ENCODE measurements at places on chromosomes 11 and 22.

GRCh38 chr11:8094656-8095055, 13.6 kb downstream of the TUB start:
- no peaks in the 10 kb centered on the region for H3K36me3 ChIP-seq
- H3K27me3 ChIP-seq: no peaks in the 10 kb centered on the region
- DNase-seq: no peak
- no peak overlapping the region for H3K27ac ChIP-seq

DNA sequence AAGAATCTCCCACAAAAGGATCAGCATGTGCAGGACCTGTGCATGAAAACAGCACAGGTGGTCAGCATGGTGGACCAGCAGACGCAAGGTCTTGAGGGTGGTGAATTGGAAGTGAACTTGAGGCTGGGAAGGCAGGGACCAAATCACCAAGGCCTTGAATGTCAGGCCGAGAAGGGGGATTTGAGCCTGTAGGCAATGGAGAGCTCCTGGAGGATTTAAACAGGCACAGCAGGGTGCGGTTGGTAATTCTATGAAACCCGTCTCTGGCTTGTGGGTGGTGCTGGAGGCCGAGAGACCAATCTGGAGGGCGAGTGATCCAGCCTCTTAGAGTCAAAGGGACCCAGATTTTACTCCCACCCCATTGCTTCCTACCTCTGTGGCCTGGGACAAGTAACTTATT, 2.4 kb downstream of the TSKU start:
- H3K27me3 ChIP-seq: peaks cover 36% of the 10 kb centered on the region
- H3K27ac ChIP-seq: peak overlapping the region; percentile 11
- peaks cover 22% of the 10 kb centered on the region for H3K4me1 ChIP-seq
- no peak overlapping the region for H3K4me3 ChIP-seq
- no peak for DNase-seq

GRCh38 chr22:40193429-40194421, 16.0 kb downstream of the TNRC6B start:
- H3K4me3 ChIP-seq: no peak overlapping the region
- peaks cover 56% of the 10 kb centered on the region for H3K4me1 ChIP-seq
- H3K27me3 ChIP-seq: no peaks in the 10 kb centered on the region
- H3K27ac ChIP-seq: peak overlapping the region; percentile 7

- H3K27ac ChIP-seq: no peak overlapping the region
- H3K27me3 ChIP-seq: no peaks in the 10 kb centered on the region
- H3K4me3 ChIP-seq: no peak overlapping the region
Measured at GRCh38 chr11:73028611-73029010, 113.5 kb downstream of the FCHSD2 start.

DNA sequence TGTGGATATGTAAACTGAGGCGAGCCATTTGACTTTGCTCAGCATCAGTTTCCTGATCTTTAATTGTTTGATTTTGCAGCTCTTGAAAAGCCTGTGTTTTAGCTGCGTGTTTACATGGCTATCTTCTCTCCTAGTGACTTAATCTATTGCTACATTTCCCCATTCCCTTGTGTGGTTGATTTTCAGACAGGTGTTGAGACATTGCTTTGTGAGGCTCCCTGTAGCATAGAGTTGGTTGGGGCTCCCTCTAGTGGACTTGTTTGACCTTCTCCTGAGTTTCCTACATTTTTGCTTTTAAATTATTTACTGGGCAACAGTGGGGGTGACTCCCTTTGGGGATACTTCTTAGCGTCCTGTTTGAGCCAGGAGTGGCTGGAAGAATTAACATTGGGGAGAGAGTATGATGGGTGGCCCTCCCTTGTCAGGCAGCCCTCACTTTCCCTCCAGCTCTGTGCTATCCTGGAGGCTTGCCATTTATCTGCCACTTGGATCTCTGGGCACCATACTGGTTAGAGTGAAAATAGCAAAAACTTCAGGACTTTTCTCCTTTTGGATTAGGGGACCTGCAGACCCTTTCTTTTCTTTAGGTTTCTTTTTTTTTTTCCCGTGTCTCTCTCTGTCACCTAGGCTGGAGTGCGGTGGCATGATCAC, 9.2 kb upstream of the CBL start:
- H3K36me3 ChIP-seq: no peaks in the 10 kb centered on the region
- H3K27ac ChIP-seq: no peak overlapping the region
- H3K27me3 ChIP-seq: peaks cover 3% of the 10 kb centered on the region
- peaks cover 4% of the 10 kb centered on the region for H3K4me1 ChIP-seq
- H3K4me3 ChIP-seq: no peak overlapping the region

DNA sequence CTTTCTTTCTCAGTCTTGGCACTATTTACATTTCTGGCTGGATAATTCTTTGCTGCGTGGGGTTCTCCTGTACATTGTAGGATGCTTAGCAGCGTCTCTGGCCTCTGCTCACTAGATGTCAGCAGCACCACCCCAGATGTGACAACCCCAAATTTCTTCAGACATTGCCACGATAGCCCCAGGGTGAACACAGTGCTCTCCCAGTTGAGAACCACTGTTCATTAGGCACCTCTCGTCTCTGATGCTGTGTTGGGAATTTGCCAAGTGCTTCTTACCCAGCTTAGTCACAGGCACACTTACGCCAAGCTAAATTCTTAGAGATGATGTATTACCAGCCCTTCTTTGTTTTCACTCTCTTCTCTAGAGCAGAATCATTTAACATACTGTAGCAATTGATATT, 9.4 kb downstream of the TRIM6 start:
- no peak for DNase-seq
- no peak overlapping the region for H3K27ac ChIP-seq
- no peaks in the 10 kb centered on the region for H3K27me3 ChIP-seq
- peaks cover 5% of the 10 kb centered on the region for H3K4me1 ChIP-seq
- no peak overlapping the region for H3K4me3 ChIP-seq

- H3K27me3 ChIP-seq: no peaks in the 10 kb centered on the region
- peaks cover 15% of the 10 kb centered on the region for H3K36me3 ChIP-seq
- peak overlapping the region; percentile 99 for H3K4me3 ChIP-seq
- no peak for DNase-seq
- peaks cover 32% of the 10 kb centered on the region for H3K4me1 ChIP-seq
Measured at GRCh38 chr22:17627961-17628405, 566 bp downstream of the ATP6V1E1 start.

DNA sequence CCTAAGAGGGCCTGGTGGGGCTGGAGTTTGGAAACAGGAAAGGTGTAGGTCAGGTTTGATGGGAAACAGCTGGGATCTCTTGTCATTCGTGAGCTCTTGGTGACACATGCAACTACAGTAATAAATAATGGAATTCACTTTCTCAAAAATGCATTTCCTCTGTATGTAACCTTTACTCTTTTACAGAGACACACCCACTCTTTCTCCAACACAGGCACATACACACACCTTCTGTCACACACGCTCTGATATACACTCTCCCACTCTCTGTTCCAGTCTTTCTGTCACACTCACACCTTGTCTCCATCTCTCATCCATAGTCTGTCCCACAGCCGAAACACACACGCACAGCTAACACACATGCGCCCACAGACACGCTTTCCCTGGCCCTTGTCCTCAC, 6.6 kb upstream of the C22orf42 start:
- H3K4me3 ChIP-seq: no peak overlapping the region
- peaks cover 11% of the 10 kb centered on the region for H3K27me3 ChIP-seq
- H3K36me3 ChIP-seq: no peaks in the 10 kb centered on the region
- no peak overlapping the region for H3K27ac ChIP-seq
- peaks cover 4% of the 10 kb centered on the region for H3K4me1 ChIP-seq

- no peak overlapping the region for H3K4me3 ChIP-seq
Measured at GRCh38 chr11:65298655-65299179, 15.9 kb upstream of the CDC42EP2 start.

DNA sequence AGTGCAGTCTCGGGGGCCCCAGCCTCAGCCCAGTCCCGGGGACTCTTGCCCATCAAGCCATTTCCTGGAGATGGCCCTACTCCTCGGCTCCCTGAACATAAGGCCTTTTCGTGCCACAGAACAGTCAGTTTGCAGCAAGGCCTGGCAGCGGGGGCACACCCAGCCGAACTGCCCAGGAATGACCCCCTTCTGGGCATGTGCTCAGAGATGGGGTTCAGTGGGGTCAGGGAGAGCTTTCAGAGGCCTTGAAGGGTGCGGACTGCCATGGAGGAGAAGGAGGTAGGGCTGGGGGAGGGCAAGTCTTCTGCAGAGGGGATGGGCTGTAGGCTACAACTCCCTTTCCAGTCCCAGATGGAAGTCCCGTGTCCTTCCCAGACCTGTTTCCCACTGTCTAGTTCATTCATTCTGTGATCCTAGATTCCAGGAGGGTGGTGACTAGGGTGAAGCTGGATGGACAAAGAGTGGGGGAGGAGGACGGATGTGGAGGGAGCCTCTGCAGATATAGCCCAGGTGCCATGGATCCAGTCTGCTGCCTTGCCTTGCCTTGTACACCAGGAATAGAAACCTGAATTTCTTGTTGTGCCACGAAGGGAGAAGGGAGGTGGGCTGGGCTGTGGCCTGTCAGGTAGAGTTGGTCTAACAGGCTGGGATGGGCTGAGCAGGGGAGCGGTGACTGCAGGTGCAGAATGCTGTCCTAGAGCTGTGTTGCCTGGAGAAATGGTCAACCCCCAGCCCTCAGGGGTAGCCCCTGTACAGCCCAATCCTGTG, 14.2 kb upstream of the OMP start:
- H3K36me3 ChIP-seq: no peaks in the 10 kb centered on the region
- H3K4me1 ChIP-seq: peaks cover 9% of the 10 kb centered on the region
- no peak for DNase-seq
- H3K27me3 ChIP-seq: no peaks in the 10 kb centered on the region
- H3K4me3 ChIP-seq: no peak overlapping the region

DNA sequence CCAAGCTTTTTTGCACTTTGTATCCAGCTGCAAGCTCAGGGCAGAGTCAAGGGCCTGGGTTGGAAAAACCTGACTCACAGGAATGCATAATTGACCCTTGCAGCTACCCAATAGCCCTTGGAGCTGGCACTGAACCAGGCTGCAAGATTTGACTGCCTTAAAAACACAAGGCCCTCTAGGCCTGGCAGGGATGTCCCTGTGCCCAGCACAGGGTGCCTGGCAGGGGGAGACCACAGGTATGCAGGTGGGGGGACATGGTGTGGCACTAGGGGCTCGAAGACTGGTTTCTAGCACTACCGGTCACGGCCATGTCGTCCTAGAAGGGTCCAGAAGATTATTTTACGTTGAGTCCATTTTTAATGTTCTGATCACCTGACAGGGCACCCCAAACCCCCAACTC, 30.2 kb downstream of the SBF1 start:
- H3K4me3 ChIP-seq: no peak overlapping the region
- peaks cover 47% of the 10 kb centered on the region for H3K36me3 ChIP-seq
- no peaks in the 10 kb centered on the region for H3K27me3 ChIP-seq
- H3K27ac ChIP-seq: peak overlapping the region; percentile 89

- H3K27ac ChIP-seq: no peak overlapping the region
- H3K36me3 ChIP-seq: no peaks in the 10 kb centered on the region
- H3K27me3 ChIP-seq: no peaks in the 10 kb centered on the region
Measured at GRCh38 chr22:47452184-47452583, 689.7 kb downstream of the TBC1D22A start.

- no peaks in the 10 kb centered on the region for H3K27me3 ChIP-seq
Measured at GRCh38 chr11:65279741-65280440, 18.1 kb downstream of the POLA2 start.

GRCh38 chr11:30917859-30918478, 331.8 kb upstream of the MPPED2 start:
- H3K27ac ChIP-seq: no peak overlapping the region
- H3K4me3 ChIP-seq: no peak overlapping the region
- H3K36me3 ChIP-seq: no peaks in the 10 kb centered on the region
- no peak for DNase-seq
- no peaks in the 10 kb centered on the region for H3K4me1 ChIP-seq

- H3K36me3 ChIP-seq: no peaks in the 10 kb centered on the region
- H3K27ac ChIP-seq: no peak overlapping the region
- H3K4me3 ChIP-seq: no peak overlapping the region
- no peak for DNase-seq
- H3K27me3 ChIP-seq: peaks cover 13% of the 10 kb centered on the region
- H3K4me1 ChIP-seq: no peaks in the 10 kb centered on the region
Measured at GRCh38 chr11:134464981-134465730, 53.1 kb upstream of the B3GAT1 start.

DNA sequence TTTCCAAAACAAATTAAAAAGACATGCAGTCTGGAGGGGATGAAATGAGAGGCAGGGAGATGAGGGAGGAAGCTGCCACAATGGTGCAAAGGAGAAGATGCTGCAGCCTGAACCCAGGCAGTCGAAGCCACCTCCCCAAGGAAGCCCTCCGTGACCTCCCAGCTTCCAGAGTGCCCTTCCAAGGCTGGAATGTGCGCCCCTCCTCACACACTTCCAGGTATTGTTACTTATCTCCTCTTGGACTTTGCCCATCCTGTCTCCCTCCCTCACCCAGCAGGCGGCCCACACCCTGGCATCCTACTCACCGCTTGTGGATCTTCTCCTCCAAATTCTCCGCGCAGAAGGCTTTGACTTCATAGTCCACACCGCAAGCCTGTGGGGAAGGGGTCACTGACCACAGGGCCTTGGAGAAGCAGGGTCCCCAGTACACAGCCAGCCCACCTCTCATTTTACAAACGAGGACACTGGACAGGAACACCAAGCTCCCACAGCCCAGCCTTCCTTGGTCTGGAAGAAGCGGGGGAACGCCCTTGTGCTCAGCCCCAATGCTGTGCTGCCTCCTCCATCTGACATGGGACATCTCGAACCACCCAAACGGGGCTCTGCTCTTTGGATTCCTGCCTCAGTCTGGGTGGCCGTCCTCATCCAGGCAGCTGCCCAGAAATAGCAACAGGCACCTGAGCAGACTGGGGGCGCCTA, 40.3 kb downstream of the TPBGL start:
- H3K27me3 ChIP-seq: no peaks in the 10 kb centered on the region
- H3K27ac ChIP-seq: no peak overlapping the region
- DNase-seq: no peak
- no peak overlapping the region for H3K4me3 ChIP-seq
- peaks cover 24% of the 10 kb centered on the region for H3K4me1 ChIP-seq
- peaks cover 39% of the 10 kb centered on the region for H3K36me3 ChIP-seq

DNA sequence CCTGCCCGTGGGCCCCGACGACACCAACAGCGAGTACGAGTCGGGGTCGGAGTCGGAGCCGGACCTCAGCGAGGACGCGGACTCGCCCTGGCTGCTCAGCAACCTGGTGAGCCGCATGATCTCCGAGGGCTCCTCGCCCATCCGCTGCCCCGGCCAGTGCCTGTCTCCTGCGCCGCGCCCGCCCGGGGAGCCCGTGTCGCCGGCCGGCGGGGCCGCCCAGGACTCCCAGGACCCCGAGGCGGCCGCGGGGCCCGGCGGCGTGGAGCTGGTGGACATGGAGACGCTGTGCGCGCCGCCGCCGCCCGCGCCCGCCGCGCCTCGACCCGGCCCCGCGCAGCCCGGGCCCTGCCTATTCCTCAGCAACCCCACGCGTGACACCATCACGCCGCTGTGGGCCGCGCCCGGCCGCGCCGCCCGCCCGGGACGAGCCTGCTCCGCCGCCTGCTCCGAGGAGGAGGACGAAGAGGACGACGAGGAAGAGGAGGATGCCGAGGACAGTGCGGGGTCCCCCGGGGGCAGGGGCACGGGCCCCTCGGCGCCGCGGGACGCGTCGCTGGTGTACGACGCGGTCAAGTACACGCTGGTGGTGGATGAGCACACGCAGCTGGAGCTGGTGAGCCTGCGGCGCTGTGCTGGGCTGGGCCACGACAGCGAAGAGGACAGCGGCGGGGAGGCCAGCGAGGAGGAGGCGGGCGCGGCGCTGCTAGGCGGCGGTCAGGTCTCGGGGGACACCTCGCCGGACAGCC, 3.8 kb downstream of the MAPK8IP2 start:
- H3K36me3 ChIP-seq: peaks cover 1% of the 10 kb centered on the region
- H3K27me3 ChIP-seq: peaks cover 43% of the 10 kb centered on the region
- no peak overlapping the region for H3K4me3 ChIP-seq
- no peak overlapping the region for H3K27ac ChIP-seq

Measured in activated CD8-positive, alpha-beta T cell treated with anti-CD3 and anti-CD28 coated beads, Interleukin-2, amount 10 ng/mL, durations not matched to agents 7 days and 5 days (primary cell).